Stimulated activated CD4-positive, alpha-beta T cell treated with anti-CD3 and anti-CD28 coated beads, Interleukin-2, amount 100 ng/mL, for 4 hours (primary cell): ENCODE measurements at places on chromosomes 16 and 17.

DNA sequence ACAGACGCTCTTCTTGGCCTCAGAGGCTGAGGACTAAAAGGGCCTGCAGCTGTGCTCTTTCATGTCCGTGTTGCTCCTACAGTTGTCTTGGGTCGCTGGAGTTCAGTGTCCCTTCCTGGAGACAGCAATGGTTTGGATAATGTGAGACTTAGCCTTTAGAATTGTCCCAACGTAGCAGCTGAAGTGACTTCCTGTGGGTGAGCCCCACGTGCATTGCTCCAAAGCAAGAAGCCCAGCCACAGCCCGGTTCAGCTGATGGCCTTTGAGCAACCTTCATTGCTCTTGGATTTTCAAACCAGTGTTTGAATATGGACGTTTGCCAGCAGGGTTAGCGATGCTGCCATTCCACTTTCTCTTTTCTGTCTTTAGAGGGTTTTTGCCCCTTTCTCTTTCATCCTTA is 19.7 kb downstream of the TMEM11 start:
- no peak for DNase-seq

GRCh38 chr17:71428897-71429296 is 691.9 kb upstream of the SOX9 start:
- no peak for DNase-seq

- DNase-seq = no peak
Measured at GRCh38 chr17:75751676-75752404, 13.2 kb downstream of the GALK1 start.

DNA sequence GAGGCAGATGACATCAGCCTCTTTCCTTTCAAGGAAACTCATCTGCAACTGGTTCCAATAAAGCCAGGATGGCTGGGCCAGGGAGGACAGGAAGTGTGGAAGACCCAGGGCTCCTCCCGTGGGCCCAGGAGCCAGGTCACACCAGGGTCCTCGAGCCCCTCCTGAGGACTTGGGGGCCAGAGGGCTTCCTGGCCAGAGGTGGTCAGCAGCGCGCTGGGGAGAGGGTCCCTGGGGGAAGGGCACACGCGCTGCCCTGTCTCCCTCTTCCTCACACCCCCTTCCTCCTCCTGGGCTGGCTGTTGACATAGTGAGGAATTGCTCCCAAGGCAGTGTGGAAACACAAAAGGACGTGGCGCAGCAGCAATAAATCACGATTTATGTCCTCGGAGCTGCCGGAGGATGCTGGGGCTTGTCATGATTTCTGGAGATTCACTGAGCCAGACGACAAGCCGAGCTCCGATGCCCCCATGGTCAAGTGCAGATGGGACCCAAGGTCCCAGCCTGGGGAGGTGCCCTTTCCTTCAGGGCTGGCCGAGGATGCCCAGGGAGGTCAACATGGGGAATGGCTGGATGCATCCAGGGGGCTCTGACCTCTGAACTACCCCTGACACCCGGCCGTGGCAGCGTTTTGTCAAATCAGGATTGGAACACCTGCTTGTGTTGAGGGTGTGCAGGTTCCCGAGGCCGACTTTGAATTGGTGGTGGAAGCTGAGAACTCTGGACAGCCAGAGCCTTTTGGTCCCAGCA is 152.6 kb downstream of the IRF8 start:
- DNase-seq = no peak

GRCh38 chr16:50709980-50710379 is 16.6 kb downstream of the NOD2 start:
- DNase-seq = no peak

GRCh38 chr17:28812748-28813377 is 29.7 kb downstream of the FAM222B start:
- DNase-seq = no peak

- DNase-seq = peak; percentile 66
Measured at GRCh38 chr16:711548-712320, 3.2 kb upstream of the METRN start.

- DNase-seq = no peak
Measured at GRCh38 chr17:77856551-77857305, 101.8 kb upstream of the TNRC6C start.

DNA sequence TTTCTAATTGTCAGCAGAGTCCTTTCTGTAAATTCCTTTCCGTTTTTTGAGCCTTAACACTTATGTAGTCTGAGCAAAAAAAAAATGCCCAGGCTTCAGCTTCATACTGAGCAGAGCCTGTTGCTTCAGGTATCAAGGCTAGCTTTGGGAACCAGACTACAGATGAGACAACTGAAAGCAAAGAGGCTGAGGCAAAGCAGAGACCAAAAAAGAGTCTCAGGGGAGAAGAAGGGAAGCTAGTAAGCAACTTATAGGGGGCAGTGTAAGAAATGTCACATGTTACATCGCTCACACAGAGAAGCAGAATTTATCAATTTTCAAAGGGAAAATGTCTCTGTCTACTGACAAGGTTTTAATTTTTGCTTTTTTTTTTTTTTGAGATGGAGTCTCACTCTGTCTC is 3.3 kb downstream of the HASPIN start:
- no peak for DNase-seq

- DNase-seq = no peak
Measured at GRCh38 chr16:84596801-84597527, 20.9 kb downstream of the COTL1 start.

GRCh38 chr17:80816241-80817103 is 175.2 kb upstream of the CHMP6 start:
- no peak for DNase-seq

DNA sequence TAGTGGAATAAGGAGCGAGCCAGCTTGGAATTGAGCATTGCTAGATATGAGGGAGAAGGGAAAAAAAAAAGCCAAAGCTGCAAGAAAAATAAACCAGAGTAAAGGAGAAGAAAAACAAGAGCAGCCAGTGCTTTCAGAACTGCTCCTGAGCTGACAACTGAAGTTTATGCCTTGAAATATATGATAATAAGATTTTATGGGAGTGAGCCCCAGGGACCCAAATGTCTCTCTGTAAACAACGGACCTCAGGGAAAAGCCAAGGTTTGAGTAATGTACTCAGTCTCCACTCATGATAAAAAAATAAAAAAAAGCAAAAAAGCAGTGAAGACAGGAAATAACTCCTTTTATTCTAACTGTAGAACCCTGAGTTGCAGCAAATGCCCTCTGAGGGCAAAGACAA is 132.6 kb downstream of the SNX11 start:
- DNase-seq = no peak

- peak; percentile 43 for DNase-seq
Measured at GRCh38 chr17:80605326-80606066, 60.9 kb downstream of the RPTOR start.

- no peak for DNase-seq
Measured at GRCh38 chr17:44268709-44269534, 987 bp upstream of the SLC4A1 start.

DNA sequence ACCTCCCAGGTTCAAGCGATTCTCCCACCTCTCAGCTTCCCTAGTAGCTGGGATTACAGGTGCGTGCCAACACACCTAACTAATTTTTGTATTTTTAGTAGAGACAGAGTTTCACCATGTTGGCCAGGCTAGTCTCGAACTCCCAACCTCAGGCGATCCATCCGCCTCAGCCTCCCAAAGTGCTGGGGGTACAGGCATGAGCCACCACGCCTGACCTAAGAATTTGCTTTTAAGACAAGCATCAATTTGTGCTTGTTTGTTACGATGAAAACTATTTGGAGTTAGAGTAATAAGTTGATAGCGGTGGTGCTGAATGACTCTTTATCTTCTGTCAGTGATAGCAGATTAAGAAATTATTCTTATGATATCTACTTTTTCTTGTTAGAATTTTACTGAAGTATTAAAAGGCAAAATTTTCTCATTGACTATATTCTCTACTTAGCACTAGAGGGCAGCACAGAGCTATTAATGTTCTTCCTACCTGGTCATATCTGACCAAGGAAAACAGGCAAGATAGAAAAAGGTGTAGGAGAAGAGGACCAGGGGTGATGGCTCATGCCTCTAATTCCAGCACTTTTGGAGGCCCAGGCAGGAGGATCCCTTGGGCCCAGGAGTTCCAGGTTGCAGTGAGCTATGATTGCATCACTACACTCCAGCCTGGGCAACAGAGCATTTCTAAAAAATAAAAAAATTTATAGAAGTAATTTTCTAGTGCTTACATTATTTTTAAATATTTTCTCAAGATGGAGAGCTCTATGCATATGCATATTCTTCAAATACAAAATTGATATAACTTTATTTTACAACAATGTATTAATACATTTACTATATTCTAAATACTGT is 24.5 kb downstream of the STXBP4 start:
- no peak for DNase-seq

DNA sequence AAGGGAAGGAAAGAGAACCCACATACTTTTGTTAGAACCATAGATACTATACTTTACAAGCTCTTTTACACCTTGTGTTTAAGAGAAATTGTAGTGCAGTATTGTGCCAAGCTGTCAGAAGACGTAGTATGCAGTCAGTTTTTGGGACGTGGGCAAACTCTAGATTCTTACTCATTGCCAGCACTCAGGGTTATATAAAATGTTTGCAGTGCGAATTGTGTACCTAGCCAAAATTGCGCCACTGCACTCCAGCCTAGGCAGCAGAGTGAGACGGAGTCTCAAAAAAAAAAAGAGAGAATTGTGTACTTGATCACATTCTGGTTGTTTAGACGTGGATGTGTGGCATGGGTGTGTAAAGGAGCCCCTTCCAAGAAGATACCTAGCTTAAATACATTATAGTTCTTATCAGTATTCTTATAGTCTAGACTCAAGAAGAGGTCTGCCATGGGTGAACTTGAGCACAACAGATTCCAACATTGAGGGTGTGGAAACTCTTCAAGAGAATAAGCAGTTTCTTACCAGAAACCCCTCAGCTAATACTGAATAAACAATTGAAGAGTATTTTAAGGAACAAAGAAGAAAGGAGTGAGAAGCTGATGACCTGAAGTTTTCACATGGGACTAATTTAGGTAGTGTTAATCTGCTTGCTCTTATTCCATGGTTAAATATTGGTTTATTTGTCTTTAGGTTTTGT is 27.4 kb upstream of the MRC2 start:
- no peak for DNase-seq

DNA sequence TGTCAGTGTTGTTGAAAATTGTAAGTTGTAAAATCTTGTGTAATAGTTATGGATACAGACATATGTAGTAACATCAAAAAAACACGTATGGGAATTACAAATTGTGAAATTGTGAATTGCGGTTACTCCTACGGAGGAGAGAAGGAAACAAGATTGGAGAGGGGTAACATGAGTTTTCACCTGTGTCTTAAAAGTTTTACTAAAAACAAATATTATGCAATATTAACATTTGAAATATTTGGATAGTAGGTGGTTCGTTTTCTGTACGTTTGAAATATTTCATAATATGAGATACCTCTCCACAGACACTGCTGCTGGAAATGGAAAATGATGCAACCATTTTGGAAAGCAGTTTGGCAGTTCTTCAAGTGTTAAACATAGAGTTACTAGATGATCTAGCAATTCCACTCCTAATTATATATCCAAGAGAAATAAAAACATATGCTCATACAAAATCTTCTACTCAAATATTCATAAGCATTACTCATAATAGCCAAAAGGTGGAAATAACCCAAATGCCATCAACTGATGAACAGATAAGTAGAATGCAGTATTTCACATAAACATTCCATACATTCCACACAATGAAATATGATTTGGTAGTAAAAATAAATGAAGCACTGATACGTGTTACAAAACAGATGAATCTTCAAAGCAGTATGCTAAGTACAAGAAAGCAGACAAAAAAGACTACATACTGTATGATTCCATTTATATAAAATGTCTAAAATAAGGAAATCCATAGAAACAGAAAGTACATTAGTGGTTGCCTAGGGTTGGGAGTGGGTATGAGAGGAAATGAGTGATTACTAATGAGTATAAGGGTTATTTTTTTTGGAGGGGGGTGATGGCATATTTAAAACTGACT is 40.7 kb upstream of the ABCA10 start:
- no peak for DNase-seq

DNA sequence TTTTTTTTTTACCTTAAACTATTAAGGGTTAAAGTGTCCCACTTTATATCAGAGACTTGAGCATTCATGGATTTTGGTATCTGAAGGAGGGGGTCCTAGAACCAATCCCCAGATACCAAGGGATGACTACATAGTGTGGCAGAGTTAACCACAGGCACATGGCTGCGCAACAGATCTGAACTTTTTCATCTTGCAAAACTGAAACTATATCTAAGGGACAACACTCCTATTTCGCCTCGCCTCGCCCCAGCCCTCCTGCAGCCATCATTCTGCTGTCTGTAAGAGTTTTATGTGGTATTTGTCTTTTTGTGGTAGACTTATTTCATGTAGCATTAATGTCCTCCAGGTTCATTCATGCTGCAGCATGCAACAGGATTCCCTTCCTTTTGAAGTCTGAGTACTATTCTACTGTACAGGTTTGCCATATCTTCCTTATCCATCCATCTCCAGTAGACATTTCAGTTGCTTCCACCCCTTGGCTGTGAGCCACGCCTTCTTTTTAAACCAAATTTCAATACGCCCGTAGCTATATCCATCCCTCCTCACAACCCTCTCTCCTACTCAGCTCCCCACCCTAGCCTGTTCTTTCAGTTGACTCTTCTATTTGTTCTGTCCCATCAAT is 53.2 kb downstream of the AMFR start:
- no peak for DNase-seq

GRCh38 chr17:69050999-69051775 is 9.5 kb downstream of the ABCA9 start:
- DNase-seq = no peak

- peak; percentile 67 for DNase-seq
Measured at GRCh38 chr16:71461686-71462648, at the start of gene ZNF23. TSS of gene ZNF23 (minus strand) at chr16:71462247. CDS start at chr16:71456796, 5,451 bp downstream.

DNA sequence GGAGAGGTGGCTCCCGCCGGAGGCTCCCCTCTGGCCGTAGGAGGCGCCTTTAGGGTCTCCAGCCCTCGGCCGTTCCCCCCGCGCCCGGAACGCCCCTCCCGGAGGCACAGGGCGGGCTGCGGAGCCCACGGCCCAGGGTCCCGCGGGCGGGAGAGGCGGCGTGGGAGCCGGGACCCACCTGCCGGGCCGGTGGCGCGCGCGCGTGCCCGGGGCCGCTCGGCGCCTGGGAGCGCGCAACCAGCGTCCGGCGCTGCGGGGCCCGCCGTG is at the start of gene MIF4GD:
Gene MIF4GD (minus strand): TSS at position 266 of the 267 bp plus-strand sequence. CDS start 1,036 bp downstream, outside the sequence.
- DNase-seq = no peak

DNA sequence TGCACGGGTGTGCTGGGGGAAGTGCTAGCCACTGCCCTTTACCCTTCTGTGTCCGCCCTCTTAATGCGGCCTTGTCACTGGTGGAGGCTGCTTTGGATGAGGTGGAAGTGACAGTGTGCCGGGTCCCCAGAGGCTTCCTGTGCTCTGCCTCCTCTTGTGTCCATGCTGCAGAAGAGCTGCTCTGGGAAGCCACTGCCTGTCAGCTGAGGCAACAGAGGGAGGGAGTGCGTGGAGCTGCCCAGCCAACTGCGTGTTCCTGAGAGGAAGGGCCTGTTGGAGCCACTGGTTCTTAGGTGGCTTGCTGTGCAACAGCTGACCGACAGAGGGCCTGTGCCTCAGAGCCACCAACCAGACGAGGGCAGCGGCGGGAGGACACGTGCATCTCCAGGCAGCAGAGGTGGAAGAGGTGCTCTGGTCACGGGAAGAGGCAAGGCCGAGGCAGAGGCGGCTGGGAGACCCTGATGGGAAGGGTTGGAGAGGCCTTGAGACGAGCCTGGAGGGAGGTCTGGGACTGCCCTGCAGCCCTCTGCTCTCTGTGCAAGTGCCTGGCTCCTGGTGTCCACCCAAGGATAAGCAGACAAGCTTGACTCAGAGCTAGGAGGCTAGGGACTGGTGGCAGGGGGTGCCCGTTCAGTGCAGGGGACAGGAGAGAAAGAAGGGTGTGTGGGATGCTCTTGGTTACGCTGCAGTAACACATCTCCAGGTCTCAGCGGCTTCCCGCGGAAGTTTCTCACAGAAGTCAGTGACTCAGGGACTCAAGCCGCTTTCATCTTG is 25.4 kb downstream of the B9D1 start:
- DNase-seq = no peak

- DNase-seq = no peak
Measured at GRCh38 chr17:77893144-77894044, 65.1 kb upstream of the TNRC6C start.
